ENCODE measurements at places on chromosomes 5 and 9.

GRCh38 chr5:92508271-92508670 is 1072.7 kb downstream of the NR2F1-AS1 start:
- no peak for DNase-seq

- no peak for DNase-seq
Measured at GRCh38 chr5:135135530-135136226, 101.7 kb upstream of the PITX1 start.

DNA sequence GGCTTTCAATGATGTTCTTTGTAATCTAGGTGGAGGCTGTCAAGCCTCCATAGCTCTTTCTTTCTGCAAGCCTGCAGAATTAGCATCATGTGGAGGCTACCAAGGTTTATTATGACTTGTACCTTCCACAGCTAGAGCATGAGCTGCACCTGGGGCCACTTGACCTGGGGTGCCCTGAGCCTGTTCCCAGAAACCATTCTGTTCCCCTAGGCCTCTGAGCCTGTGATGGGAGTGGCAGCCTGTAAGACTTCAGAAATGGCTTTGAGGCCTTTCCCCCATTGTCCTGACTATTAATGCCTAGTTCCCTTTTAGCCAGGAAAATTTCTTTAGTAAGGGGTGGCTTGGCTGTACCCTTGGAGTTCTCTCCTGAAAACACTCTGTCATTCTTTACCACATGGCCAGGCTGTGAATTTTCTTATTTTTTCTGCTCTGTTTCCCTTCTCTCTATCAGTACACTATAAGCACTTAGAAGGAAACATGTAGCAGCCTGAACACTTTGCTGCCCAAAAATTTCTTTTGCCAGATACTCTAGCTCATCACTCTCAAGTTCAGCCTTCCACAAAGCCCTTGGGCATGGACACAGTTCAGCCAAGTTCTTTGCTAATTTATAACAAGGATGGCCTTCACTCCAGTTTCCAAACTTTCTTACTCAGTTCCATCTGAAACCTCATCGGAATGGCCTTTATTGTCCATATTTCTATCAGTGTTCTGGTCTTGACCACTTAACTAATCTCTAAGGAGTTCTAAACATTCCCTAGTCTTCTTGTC is 61.4 kb upstream of the NR3C1 start:
- no peak for DNase-seq

DNA sequence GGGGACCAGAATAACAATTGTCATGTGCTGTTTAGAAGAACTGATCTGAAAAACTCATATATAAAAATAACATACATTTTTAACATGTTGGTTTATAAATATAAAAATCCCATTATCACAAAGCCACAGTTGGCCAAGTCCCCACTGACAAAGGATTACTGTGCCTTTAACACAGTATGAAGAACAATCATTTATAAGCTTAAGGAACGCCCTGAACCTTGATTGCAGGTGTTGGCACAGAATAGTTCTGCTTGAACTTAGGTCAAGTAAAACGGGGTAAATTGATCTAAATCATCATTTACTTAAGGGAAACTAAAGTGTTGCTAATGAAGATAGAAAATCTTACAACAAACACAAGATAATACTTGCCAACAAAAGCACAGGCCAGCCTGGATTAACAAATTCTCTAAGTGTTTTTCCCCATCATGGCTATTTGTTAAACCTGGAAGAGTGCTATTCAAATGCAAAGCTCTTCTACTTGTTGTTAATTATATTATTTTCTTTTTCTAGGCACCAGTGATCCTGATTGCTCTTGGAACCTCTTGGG is 46.1 kb downstream of the ASTN2 start:
- no peak for DNase-seq

- DNase-seq = no peak
Measured at GRCh38 chr9:127064335-127064734, 58.1 kb downstream of the ANGPTL2 start.

DNA sequence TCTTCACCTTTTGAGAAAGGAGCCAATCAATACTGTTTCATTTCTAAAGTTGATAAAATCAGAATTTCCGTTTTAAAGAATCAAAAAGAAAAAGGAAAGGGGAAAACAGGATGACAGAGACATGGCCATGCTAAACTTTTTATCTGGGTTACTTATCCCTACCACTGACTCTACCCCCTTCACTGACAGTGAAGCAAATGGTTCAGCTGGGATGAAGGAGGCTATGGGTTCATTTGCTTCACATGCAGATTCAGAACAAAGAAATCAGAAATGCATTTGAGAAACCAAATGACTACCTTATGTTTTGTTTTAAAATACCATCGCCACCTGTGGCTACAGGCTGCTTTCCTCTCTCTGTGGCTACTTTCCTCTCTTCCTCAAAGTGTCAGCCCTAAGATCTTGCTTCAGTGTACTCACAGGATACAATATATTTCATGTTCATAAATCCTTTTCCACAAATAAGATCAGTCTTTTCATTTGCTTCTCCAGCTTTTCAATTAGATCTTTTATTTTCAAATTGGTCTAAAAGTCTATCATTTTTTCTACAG is 53.3 kb downstream of the LPAR1 start:
- DNase-seq = no peak

DNA sequence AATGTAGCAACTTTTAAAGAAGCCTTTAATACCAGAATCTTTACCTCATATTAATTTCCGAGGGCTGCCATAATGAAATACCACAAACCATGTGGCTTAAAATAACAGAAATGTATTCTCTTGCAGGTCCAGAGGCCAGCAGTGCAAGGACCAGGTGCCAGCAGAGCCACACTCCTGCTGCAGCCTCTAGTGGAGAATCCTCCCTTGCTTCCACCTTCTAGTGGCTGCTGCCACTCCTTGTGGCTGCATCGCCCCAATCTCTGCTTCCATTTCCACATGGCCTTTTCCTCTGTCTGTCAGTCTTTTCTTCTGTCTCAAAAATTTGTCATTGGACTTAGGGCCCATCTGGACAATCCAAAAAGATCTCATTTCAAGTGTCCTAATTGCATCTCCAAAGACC is 401.5 kb downstream of the EFNA5 start:
- DNase-seq = no peak

DNA sequence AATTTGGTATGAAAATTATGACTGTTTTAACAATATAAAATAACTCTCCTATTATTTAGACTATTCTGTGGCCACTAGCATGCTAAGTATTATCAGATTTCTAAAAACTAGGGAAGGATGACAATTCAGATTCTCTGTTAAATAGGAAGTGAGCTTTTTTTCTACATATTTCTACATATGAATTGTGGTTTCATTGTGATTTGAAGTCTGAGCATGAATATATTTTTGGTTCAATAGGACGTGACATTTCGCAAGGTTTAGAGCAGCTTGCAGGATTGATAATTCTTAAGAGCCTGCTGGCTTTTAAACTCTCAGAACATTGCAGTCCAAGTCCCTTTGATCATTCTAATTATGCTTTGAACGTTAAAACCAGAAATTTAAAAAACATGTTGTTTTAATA is 82.9 kb downstream of the ADGRV1 start:
- DNase-seq = no peak

DNA sequence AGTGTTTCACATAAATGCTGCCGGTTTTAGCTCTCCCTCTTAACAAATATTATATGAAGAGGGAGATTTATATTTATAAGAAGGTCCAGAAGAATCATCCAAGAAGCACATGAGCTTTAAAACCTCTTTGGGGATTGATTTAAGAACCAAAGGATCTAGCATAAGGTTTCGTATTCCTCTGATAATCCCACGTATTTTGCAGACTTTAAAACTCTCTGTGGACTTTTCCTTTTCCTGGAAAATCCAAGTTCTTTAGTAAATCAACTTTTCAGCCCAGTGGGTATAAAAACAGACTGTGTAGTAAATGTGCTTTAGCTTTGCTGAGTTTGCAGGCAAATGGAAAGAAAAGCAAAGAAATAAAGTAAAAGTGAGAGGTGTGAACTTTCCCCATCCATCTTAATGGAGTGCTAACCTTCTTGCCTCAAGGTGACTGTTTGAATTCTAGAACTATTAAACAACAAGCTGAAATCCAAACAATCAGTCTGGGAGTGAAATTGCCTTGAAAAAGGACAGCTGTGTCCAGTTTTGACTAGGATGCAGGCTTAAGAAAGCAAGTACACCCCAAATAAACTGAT is 363.4 kb upstream of the SLC24A2 start:
- no peak for DNase-seq

DNA sequence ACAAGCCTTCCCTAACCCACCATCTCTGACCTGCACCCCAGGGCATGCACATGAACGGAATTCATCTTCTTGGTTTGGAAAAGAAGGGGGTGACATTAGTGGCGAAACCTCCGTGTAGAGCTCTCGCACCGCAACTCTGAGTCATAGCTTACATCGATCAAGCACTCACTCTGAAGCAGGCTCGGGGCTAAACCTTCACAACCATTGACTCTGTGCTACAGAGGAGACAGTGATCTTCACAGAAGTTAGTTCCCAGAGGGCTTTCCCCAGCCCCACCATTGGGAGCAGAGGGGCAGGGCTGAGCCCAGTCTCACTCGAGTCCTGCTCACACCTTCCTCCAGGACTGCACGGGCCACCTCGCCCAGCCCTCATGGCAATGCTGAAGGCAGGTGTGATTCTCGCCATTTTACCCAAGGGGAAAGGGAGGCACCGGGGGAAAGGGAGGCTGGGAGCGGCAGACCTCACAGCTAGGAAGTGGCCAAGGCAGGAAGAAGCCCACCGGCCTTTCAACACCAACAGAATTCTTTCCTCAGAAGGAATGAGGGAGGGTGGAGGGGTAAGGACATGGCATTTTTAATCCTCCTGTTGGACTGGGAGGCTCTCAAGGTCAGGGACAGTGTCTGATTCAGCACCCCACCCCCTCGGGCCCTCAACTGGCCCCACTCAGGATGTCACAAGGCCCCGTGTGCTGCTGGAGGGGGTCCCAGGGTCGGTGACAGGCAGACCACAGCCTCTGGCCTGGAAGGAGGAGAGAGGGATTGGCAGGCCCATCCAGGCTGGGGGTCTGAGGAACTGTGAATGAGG is 25.9 kb upstream of the IL17B start:
- no peak for DNase-seq

GRCh38 chr9:8640761-8641160 is 841.2 kb upstream of the DMAC1 start:
- no peak for DNase-seq

GRCh38 chr5:75963554-75963953 is 119.6 kb upstream of the SV2C start:
- DNase-seq = no peak

DNA sequence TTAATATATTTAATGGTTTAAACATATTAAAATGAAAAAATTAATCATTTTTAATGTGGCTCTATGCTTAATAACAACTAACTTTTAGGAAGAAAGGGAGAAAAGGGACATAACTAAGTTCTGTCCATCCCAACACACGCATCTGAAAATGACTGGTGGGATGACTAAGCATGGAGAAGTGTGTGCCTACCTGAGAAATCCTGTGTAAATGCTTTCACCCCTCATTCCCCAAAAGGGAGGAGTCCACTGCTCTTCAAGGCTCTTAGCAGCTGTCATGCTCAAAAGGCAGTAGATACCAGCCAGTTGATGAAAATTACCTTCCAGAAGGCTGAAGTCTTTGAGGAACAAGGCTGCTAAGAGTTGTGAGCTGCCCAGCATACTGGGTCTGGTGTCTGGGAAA is 130.9 kb downstream of the NFIB start:
- no peak for DNase-seq

GRCh38 chr9:26170190-26170589 is 491.9 kb upstream of the TUSC1 start:
- DNase-seq = no peak

DNA sequence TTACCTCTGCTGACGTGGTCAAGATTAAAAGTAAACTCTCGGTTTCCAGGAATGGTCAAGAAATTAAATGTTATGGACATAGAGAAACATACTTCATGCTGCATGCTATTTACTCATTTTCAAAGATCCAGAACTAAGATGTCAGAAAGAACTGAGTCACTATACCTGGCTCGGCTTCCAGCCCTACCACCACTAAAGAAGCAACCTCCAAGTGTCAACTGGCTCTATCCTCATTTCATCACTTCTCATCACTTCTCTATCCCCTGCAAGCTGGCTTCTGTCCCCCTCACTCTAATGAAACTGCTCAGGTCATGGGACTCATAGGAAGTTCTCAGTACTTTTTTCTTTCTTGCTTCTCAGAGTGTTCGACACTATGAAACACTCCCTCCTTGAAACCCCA is 116.2 kb downstream of the CDK5RAP2 start:
- no peak for DNase-seq

DNA sequence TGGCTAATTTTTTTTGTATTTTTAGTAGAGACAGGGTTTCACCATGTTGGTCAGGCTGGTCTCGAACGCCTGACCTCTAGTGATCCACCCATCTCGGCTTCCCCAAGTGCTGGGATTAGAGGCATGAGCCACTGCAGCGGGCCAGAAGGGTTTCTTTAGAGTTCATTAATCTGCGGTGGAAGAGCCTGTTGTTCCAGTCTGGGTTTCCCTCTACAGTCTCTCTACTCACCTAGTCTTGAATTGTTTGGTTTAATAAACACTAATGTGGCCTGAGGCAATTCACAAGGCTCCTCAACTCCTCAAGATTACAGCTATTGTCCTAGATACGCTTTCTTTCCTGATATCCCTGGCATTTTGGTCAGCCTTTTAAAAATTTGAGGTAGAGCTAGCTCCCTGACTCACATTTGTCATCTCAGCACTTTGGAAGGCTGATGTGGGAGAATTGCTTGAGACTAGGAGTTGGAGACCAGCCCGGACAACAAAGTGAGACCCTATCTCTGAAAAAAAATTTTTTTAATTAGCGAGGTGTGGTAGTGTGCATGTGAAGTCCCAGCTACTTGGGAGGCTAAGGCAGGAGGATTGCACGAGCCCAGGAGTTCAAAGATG is 4.6 kb upstream of the SAR1B start:
- no peak for DNase-seq

GRCh38 chr9:69757996-69758675 is 1.7 kb downstream of the PTAR1 start:
- no peak for DNase-seq

GRCh38 chr5:84381502-84382362 is 2.9 kb downstream of the EDIL3 start:
- no peak for DNase-seq

DNA sequence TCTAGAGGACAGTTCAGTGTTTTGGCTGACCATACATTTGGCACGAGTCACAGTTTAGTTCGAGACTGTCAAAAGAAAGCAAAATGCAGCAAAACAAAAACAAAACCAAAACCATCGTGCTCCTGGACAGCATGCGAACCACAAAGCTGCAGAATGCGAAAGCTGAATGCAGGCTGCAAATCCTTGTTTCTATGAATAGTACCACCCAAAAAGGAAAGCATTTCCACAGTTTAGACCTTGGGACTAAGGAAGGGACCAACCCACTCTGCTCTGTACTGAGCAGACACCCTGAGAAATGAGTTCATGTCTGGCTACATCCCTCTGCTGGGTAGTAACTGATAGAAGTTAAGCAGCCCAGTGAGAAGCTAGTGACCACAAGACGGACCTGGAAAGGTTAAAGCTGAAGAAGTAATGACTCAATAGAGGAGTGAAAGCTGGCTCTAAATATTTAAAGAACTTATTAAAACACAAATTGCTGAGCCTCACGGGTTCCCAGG is 3.9 kb downstream of the GCNT4 start:
- no peak for DNase-seq

GRCh38 chr9:68629042-68629441 is 76.0 kb upstream of the PIP5K1B start:
- no peak for DNase-seq

GRCh38 chr5:151293624-151294023 is 9.9 kb downstream of the SLC36A3 start:
- no peak for DNase-seq

- no peak for DNase-seq
Measured at GRCh38 chr9:133057006-133057405, 4.8 kb upstream of the CEL start.
